ENCODE measurements at places on chromosomes 7 and 10.

DNA sequence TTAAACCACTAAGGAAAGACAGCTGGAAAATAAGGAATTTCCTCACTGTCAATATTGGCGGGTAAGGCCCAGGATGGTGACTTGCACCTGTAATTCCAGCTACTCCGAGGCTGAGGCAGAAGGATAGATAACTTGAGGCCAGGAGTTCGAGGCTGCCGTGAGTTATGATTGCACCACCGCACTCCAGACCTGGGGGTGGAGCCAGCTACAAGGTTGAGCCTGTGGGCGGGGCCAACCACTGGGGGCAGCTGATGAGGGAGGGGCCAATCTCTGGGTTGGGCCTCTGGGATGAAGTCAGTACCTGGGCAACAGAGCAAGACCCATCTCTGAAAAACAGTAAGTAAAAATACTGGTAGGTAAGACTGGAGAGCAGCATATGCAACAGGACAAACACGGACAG lies 80.1 kb upstream of the ADO start:
- DNase-seq: no peak

- DNase-seq: no peak
These were observed 37.4 kb downstream of the ZNRF2 start for GRCh38 chr7:30321882-30322192.

GRCh38 chr7:70923181-70923845 lies 208.6 kb upstream of the GALNT17 start:
- no peak for DNase-seq

- DNase-seq: no peak
These were observed 8.0 kb upstream of the TNRC18 start for GRCh38 chr7:5431560-5432015.

DNA sequence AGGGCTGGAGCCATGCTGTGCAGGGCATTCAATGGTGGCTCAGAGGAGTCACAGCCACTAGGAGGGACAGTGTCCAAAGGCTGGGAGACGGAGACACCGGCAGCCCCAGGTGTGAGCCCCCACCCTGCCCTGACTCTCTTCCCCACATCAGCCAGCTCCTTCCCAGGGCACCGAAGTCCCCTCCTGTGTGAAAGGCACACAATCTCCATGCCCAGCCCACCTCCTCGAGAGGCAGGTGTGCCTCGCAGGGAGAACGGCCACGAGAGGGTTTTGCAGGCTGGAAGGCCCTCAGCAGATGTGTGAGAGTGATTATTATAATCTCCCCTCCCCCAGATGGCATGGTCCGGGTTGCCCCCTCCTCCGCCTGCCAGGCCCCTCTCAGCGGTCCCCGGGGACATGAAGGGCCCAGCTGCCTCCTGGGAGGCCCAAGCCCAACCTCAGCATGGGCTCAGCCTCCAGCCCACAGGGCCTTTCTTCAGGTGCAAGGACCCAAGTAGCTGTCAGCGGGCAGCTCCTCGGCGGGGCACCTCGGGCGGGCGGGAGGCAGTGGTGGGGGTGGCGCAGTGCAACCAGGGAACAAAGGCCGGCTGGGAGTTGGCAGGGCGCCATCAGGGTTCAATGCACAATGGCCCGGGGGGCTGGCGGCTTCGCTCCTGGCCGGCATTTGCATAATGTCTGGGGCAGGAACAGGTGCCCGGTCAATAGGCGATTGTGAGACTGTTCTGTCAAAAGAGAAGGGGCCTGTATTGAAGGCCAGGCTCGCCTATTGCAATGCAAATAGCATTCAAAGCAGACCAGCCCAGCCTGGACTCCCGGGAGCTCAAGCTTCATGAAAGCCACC lies 155.3 kb upstream of the ZMIZ1 start:
- DNase-seq: peak; percentile 94

DNA sequence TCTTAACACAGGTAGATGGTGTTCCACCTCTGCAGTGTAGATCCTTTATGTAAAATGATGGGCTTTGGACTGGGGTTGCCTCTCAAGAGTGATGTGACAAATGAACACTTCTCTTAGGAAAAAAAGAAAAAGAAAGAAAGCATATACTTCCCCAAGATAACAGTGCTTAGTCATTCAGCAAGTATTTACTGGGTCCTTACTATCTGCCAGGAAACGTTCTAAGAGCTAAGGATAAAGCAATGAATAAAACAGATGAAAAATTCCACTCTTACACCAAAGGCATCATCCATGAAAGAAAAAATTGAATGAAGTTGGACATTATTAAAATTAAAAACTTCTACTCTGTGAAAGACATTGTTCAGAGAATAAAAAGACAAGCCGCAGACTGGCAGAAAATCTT lies 177.3 kb downstream of the C7orf25 start:
- DNase-seq: no peak

DNA sequence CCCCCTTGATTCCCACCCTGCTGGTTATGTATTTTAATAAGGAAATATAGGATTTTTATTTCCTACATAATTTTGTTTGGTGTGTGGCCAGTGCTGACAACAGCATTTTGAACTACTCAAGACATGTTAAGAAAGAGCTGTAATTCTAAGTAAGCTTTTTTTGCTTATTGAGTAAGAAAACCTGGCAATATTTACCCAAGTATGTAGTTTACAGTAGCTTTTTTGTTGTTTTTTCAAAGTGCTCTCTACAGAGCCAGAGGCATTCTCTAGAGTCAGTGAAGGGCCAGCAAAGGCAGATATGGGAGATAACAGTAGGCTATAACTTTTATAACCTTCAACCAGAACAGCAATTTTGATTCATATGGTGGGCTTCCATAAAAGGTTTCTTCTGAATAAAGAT lies 63.2 kb upstream of the TMEM168 start:
- no peak for DNase-seq
